ENCODE measurements at places on chromosomes 7 and 10. TPM values are rescaled to one million over a fixed set of nuclear protein-coding genes. Genes with fewer than 3 reads are reported as not detected.

- no peak for DNase-seq
Observed at GRCh38 chr10:71727105-71727737, 7.6 kb upstream of the C10orf105 start.

DNA sequence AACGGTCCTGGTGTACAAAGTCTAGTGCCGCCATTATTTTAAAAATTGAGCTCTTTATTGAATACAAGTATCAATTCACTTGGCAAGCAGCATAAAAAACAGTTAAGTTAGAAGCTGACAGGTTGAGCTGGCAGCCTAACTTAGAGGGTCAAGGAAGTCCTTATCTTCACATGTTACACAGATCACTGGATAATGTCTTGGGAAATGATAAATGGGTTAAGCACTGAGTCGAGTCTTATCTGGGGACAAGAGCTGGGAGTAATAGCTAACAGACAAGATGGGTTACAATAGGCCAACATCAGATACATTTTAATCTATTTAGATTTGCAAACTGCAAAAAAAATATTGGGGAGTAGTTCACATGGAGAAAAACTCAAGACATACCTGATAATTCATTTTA, 34.2 kb downstream of the SLC18A2 start:
- no peak for DNase-seq

DNA sequence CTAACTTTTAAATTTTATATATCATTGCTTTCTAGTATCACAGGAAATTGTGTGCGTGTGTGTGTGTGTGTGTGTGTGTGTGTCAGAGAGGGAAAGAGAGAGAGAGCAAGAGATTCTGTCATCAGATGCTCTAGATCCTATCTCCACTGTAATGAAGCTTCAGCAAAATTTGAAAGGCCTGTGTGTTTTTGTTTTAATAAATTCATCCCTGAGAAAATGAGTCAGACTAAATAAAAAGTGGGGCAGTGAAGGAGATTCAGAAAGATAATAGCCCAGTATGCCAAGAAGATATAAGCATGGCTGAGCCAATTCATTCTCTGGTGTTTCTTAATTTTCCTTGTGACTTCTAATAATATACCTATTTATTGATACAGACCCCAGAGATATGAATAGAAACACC, 184.2 kb upstream of the TMEM196 start:
- no peak for DNase-seq

- no peak for DNase-seq
Observed at GRCh38 chr10:103669243-103669929, 175.9 kb downstream of the NEURL1 start.

Gene UNC5B
- total RNA-seq = 22.8 TPM

GRCh38 chr7:156554488-156554887, 86.1 kb upstream of the RNF32 start:
- no peak for DNase-seq

DNA sequence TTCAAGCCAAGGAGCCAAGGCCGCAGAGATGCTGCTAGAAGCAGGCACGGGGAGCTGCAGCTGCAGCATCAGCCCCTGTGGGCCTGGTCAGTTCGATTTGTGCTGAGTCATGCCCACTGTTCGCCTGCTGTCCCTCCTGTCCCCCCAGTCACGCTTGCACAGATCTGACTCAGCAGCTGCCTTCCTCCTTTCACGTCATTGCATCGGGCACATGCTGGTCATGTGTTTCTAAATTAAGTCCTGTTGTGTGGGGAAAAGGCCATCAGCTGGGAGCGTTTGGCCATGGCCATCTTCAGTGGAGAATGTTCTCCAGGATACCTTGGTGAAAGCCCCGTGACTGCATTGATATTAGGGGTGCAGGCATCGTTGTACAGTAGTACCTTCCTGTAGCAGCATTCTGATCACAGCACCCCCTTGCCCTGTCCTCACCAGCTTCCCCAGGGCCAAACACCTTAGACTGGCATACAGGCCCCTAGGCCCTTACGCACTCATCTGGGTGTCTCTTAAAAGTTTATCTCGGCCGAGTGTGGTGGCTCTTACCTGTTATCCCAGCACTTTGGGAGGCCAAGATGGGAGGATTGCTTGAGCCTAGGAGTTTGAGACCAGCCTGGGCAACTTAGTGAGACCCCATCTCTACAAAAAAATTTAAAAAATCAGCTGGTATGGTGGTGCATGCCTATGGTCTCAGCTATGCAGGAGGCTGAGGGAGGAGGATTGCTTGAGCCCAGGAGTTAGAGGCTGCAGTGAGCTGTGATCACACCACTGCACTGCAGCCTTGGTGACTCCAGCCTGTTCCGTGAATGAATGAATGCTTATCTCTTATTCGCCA, 23.2 kb downstream of the POR start:
- DNase-seq = peak; percentile 92

GRCh38 chr7:93992421-93993110, 11.6 kb downstream of the BET1 start:
- DNase-seq = no peak

DNA sequence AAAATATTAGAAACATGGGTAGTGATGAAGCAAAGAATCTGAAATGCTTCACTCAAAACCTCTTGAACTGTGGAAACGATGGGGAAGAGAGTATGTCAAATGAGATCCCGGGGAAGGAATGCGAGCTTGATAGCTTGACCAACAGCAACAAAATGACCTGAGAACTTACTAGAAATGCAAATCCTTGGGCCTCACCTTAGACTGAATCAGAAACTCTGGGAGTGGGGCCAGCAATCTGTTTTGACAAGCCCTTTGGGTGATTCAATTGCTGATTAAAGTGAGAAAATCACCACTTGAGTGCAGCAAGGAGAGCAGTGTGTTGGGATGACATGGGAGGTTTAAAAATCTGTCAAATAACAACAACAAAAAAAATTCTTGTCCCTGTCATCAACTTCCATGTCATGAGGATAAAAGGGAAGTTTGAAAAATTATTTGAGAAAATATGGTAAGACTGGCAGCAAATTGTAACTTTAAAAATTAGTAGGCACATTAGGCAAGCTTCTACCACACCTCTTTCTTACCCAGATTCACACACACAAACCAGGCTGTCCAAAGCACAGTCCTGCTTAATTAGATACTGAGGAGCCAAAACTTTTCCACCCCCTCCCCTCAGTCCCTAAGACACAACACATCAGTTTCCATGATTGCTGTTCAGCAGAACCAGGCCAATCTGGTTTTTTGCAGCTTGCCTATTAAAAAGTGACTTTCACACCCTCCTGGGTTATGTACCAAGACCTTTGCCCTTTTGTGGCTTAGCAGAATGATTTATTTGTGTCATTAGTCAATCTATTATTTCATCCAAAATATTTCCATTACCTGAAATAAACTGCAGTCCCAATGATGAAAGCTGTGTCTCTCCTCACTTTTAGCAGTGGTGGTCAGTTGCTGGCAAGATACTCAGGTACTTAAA, 15.6 kb downstream of the CALCR start:
- no peak for DNase-seq

GRCh38 chr7:50596484-50596883, 31.3 kb upstream of the DDC start:
- no peak for DNase-seq

DNA sequence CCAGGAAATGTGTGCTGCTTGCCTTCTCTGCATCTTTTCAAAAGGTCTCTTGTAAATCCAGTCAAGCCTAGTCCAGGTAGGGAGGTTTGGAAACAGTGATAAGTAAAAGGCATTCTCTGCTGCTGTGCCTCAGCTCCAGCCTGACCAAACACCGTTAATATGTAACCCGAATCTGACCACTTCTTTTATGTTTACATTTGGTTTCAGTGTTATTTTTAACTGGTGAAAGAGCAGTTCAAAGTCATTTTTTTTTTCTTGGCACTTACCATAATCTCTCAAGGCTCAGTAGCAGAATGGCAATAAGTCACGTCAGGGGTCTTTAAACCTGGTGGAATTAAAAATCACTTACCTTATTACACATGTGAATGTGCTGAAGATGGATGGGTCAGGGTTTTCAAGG, 216.8 kb downstream of the PTEN start:
- no peak for DNase-seq

Gene JAKMIP3
- 1.8 TPM for total RNA-seq

- no peak for DNase-seq
Observed at GRCh38 chr7:30083334-30083733, 51.5 kb upstream of the MTURN start.

- no peak for DNase-seq
Observed at GRCh38 chr7:75072981-75073283, 670 bp downstream of the RCC1L start.

GRCh38 chr10:67925449-67926005, 41.1 kb downstream of the SIRT1 start:
- no peak for DNase-seq

DNA sequence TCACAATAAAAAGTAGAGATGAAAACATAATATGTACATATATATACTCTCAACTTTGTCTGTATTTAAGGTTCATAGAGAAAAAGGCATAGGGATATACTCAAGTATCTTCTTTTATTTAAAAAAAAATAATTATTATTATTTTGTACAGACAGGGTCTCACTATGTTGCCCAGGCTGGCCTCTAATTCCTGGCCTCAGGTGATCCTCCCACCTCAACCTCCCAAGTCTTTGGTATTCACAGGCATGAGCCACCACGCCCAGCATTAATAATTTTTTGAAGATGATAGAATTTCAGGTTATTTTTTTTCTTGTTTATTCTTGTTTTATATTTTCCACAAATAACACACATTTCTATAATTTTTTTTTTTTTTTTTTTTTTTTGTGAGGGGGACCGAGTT, 113.8 kb downstream of the PLXNA4 start:
- DNase-seq = no peak

DNA sequence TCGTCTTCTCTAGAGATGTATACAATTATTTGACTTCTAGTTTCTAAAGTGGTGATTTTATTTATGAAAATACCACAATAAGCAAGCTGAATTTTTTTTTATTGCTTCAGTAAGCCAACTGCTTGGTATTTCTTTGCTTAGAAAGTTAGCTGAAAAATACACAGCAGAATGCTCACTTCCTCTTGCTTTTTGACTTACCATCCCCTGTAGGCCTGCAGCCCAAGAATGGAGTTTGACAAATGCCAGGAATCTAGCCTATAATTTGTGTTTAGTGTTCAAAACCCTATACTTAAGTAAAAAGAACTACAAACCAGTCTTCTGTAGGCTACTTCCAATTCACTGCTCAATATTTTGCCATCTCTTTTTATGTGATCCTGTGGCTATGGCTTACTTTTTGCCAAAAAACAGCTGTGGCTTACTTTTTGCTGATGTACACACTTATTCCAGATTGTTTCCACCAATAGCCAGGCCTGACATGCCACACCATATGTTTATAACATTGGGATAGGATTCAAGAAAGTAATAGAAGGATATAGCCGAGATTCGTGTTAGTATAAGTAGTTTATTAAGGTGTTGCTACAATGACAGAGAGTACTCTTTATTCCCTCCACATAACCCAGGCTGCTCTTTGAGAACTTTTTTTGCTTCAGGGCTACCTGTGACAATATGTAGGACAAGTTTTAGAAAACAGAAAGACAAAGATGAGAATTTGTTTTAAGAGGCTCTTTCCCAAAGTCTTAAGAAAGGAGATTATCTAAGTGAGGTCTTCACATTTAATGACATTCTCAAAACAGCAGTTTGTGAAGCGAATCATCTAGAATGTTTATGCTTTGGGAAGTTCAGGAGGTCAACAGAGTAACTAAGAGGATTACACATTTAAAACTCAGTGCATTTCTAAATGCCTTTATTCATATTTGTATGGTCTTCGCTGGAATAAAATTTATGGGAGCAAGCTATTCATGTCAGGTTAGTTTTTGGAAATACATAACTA, 263.9 kb upstream of the FZD1 start:
- no peak for DNase-seq

DNA sequence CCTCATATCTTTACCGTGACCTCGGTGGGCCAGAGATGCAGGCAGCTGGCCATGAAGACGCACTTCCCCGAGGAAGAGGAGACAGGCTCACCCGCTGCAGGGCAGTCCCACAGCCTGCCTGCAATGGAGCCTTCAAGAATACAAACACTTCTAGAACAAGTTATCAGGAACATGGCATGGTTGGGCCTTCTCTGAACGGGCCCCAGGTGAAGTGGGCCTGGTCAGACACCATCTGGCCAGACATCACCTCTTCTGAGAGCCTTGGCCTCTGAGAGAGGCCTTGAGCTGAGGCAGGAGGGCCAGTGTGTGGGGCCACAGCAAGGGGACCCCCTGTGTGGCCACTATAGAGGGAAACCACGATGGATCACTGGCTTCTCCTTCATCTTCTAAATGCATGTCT, 112.4 kb upstream of the GDF10 start:
- DNase-seq = no peak

Gene WNT8B
- not detected for total RNA-seq

Gene C10orf90
- not detected for total RNA-seq

DNA sequence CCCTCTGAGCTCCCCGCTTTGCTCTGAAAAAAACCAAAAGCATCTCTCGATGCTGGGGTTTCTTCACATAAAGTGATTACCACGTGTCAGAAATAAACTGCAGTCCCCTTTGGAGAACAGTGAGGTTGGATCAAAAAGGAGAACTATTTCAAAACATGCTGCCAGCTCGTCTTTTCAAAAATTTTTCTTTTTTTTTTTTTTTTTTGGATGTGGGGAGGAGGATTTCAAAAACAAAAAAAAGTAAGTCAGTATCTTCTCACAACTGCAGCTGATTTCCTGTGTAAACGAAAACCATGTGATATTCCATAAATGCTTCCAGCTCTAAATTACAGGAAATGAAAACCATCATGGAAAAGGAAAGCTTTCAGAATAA, 155.0 kb upstream of the LYZL2 start:
- no peak for DNase-seq

Gene SNCG
- total RNA-seq = 13.5 TPM

DNA sequence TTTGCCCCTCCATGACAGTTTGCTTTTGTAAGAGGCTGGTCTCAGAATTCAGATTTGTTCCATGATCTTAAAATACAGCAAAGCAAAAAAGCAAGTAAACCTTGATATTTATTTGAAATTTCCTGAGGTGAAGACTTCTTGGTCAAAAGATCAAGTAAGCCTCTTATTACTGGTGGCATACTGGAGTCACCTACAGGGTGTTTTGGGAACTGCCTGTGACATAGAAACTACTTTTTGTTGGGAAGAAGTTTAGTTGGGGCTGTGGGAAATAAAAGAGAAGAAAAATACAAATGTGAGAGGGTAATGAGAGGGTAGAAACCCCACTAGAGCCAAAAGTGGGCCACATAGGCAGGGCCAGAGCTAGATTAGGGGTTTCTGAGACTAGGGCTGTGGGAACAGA, 217.9 kb downstream of the OTUD1 start:
- DNase-seq = no peak

GRCh38 chr7:151228024-151228866, 1.2 kb upstream of the ABCF2 start:
- DNase-seq = no peak

Gene SUV39H2
- total RNA-seq = 8.4 TPM
